Stimulated activated CD8-positive, alpha-beta memory T cell treated with anti-CD3 and anti-CD28 coated beads, Interleukin-7, amount 100 ng/mL, for 1 hour (primary cell): ENCODE measurements at places on chromosomes 1 and 21.

DNA sequence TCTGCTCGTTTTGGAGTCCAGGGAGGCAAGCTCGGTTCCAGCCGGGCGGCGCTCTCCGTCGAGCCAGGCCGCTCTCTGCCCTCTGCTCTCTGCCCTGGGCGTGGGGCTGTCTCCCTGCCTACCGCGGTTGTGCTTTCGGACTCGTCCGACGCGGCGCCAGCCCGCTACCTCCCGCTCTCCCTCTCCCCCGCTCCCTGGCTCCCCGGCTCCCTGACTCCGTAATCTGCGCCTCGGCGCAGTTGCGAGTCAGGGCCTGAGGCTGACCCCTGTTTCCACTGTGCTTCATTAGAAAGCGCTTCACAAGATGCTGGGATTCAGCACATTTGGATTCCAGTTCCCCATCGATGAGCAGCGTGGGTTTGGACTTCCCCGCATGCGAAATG is 2.2 kb downstream of the SOX13 start:
- DNase-seq = no peak

DNA sequence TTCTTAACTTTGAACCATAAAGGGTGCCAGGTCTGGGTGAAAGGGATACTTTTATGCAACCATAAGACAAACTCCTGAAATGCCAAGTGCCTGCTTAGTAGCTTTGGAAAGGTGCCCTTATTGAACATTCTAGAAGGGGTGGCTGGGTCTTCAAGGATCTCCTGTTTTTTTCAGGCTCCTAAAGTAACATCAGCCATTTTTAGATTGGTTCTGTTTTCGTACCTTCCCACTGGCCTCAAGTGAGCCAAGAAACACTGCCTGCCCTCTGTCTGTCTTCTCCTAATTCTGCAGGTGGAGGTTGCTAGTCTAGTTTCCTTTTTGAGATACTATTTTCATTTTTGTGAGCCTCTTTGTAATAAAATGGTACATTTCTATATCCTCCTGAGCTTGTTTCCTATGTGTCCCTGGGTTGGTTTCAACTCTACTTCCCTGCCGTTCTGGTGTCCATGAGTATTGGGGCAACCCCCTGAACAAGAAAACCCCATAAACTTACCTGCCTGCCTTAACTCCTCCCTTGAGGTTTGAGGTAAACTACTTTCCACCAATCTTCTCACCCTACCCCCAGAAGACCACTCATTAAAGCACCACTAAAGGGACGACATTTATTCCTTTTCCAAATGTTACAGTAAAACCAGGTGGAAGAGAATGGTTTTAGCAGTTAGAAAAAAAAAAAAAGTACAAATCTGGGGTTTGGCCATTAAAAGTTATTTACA is 2.6 kb downstream of the MARCKSL1 start:
- no peak for DNase-seq

GRCh38 chr1:217369271-217369981 is 261.5 kb downstream of the GPATCH2 start:
- no peak for DNase-seq

DNA sequence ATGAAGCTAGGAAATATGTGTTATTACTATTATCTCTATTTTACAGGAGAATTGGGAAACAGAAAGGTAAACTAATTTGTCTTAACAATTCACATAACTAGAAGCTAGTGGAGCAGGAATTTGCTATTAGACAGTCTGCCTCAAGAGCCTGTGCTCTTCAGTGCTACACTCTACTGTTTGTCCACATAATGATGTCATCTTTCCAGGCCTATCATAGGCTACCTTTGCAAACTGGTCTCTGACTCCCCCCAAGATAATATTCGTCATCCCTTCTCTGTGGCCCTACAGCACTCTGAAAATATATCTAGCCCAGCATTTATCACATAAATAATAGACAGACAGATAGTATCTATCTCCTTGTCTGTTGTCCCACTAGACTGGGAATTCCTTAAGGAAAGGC is 34.1 kb downstream of the TRIT1 start:
- DNase-seq = no peak

DNA sequence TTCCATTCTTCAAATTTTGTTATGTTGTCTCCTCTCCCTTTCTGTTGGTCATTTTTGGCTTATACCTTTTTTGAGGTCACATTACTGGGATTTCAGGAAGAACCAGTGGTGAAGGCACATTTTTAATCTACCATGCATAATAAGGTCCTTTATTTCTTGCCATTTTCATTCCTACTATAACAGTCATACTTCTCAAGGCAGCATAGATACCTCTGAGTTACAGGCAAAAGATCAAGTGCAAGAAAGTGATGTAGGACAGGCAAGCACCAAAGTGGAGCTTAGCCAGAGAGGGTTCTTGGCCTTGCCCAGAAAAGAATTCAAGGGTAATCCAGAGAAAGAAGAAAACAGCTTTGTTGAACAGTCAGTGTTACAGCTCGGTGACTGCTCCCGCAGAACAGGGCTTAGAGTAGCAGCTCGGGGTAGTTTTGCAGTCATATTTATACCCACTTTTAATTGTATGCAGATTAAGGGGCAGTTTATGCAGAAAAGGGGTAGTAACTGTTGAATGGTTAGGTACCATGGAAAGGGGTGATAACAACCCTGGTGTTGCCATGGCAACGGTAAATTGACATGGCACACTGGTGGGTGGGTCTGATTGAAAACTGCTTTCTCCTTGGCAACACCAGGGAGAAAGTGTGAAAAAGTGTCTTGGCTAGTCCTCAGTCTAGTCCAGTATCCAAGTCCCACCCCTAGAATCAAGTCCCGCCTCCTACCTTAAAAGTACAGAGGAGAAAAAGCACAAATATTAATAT is 39.6 kb upstream of the DOCK7 start:
- DNase-seq = no peak
